H1 (cell line): ENCODE measurements at places on chromosomes 16 and 17. TPM values are rescaled to one million over a fixed set of nuclear protein-coding genes. Genes with fewer than 3 reads are reported as not detected.

GRCh38 chr16:9099131-9099625 lies 7.7 kb downstream of the HAPSTR1 start:
- H3K36me3 ChIP-seq, result peaks cover 23% of the 10 kb centered on the region; the same call in 1 of the 2 replicates
- H3K4me1 ChIP-seq, result no peaks in the 10 kb centered on the region
- H3K27ac ChIP-seq, result no peak overlapping the region
- DNase-seq, result no peak

DNA sequence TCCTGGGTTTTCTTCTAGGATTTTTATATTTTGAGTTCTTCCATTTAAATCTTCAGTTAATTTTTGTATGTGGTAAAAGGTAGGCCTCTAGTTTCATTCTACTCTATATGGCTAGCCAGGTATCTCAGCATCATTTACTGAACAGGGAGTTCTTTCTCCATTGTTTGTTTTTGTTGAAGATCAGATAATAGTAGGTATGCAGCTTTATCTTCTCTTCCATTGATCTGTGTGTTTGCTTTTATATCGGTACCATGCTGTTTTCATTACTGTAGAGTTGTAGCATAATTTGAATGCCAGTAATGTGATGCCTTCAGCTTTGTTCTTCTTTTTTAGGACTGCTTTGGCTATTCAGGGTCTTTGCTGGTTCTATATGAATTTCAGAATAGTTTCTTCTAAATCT lies 77.3 kb downstream of the USP22 start:
- H3K36me3 ChIP-seq, result no peaks in the 10 kb centered on the region
- H3K27me3 ChIP-seq, result no peaks in the 10 kb centered on the region
- H3K27ac ChIP-seq, result no peak overlapping the region
- H3K4me3 ChIP-seq, result no peak overlapping the region
- DNase-seq, result no peak

The PDE6G gene
- 5.8 and 6.4 TPM in 2 replicates for total RNA-seq

DNA sequence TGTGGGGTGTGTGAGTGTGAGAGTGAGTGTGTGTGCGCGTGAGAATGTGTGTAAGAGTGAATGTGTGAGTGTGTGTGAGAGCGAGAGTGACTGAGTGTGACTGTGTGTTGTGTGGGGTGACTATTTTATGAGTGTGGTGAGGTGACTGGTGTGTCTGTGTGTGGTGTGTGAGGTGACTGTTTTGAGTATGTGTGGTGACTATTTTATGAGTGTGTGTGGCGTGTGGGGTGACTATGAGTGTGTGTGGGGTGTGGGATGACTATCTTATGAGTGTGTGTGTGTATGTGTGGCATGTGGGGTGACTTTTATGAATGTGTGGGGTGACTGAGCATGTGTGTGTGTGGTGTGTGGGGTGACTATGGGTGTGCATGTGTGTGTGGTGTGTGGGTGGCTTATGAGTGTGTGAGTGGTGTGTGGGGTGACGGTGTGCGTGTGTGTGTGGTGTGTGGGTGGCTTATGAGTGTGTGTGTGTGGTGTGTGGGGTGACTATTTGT lies 152.9 kb upstream of the PLCG2 start:
- DNase-seq, result no peak
- H3K4me3 ChIP-seq, result no peak overlapping the region
- H3K27me3 ChIP-seq, result no peaks in the 10 kb centered on the region
- H3K36me3 ChIP-seq, result no peaks in the 10 kb centered on the region
- H3K4me1 ChIP-seq, result peaks cover 13% of the 10 kb centered on the region; the same call in 1 of the 2 replicates

GRCh38 chr17:78793415-78793814 lies 11.3 kb upstream of the CYTH1 start:
- no peaks in the 10 kb centered on the region for H3K4me1 ChIP-seq
- H3K4me3 ChIP-seq, result no peak overlapping the region
- H3K36me3 ChIP-seq, result peaks cover 29% of the 10 kb centered on the region
- H3K27ac ChIP-seq, result no peak overlapping the region
